ENCODE measurements at places on chromosomes 12 and 14.

GRCh38 chr12:82366197-82366596 lies 7.9 kb downstream of the METTL25 start:
- no peak for DNase-seq

DNA sequence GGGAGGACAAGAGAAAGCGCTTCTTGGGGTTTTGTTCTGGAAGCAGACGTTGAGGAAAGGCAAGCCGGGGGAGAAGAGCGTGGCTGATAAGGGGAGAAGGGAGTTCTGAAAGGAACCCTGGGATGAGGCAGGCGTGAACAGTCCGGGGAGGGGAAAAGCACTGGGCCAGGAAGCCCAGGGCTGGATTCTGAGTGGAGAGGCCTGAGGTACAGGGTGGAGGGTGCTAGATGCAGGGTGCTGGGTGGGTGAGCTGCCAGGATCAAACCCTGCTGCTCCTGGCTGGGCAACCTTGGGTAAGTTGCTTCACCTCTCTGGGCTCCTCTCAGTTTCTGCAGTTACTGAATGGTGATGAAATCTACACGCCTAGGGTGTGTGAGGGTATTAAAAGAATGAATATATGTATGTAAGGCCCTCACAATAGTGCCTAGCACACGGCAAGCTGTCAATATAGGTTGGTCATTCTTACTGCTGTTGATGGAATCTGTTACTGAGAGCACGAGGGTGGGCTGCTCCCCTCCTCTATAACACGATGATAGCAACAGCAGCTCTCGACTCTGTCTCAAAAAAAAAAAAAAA lies 138.5 kb downstream of the RBM19 start:
- no peak for DNase-seq

GRCh38 chr12:16385782-16386646 lies 38.6 kb downstream of the MGST1 start:
- no peak for DNase-seq

- no peak for DNase-seq
Observed at GRCh38 chr12:85527192-85527591, 247.2 kb downstream of the ALX1 start.

GRCh38 chr12:54504550-54504949 lies 7.0 kb downstream of the NCKAP1L start:
- no peak for DNase-seq

- DNase-seq: no peak
Observed at GRCh38 chr12:125652681-125653080, 587.4 kb downstream of the AACS start.

- DNase-seq: no peak
Observed at GRCh38 chr12:52903855-52904508, 894 bp downstream of the KRT8 start.

- no peak for DNase-seq
Observed at GRCh38 chr14:52987514-52987913, 36.7 kb upstream of the FERMT2 start.

- DNase-seq: no peak
Observed at GRCh38 chr14:51873221-51873893, 12.9 kb downstream of the GNG2 start.

DNA sequence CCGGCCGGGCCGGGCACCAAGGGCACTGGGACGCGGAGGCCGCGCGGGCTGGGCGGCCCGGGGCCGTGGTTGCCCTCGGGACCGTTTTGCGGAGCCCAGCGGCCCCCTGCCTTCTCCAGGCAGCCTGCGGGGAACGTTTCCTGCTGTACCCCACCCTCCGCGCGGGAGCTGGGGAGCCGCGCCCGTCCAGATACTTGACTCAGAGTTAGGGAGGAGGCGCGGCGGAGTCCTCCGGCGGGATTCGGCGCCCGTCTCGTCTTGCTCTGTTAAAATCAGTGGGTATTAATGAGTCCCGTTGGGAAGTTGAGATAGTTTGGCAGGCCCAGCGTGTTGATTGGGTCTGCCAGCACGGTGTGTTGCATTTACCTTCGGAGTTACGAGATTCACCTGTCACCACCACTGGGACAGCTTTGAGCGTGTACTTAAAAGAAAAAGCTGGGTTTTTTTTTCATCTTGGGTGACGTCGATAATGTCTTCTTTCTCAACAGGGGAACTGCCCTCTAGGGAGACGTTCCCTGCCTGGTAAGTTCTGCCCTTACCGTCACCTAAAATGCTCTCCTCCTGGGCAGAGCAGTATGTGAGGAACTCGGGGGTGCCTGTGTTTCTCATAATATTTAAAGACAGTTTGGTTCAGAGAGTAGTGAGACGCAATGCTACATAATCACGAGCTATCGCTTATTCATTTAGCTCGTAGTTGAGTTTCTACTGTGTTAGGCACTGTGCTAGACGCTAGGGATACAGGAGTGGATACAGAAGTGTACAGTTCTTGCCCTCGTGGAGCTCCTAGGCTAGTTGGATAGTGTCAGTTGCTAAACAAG lies 596 bp downstream of the DLST start:
- DNase-seq: no peak

- DNase-seq: no peak
Observed at GRCh38 chr14:51095854-51096823, 1.2 kb upstream of the TRIM9 start.

DNA sequence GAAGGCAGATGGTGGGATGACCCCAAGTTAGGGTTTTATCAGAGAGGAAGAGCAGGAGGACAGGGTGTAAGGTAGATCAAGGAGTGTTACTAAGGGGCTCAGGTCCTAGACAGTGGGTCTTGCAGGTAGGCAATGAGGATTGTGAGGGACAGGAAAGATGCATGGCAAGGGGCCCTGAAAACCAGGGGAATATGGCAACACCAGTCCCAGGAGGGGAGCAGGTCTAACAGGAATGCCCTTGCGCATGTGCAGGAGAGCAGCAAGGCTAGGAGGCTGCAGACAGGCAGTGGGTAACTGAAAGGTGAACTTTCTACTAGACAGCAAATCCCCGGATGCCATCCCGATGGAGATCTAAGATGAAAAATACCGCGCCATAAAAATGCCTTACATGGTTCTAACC lies 211.3 kb downstream of the ALG10 start:
- no peak for DNase-seq

DNA sequence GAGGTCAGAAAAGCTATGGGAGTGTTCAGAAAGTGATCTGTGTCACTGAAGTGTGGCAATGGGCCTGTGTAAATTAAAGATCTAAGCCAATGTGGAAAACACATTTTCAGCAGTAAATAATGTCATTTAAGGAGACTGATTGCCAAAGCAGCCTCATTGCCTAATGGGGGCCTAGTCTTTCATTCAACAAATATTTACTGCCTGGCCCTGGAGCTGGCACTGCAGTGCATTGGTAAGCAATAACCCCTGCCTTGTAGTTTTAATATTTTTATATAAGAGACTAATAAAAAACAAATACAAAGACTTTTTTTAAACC lies 326.6 kb downstream of the BTG1 start:
- no peak for DNase-seq

DNA sequence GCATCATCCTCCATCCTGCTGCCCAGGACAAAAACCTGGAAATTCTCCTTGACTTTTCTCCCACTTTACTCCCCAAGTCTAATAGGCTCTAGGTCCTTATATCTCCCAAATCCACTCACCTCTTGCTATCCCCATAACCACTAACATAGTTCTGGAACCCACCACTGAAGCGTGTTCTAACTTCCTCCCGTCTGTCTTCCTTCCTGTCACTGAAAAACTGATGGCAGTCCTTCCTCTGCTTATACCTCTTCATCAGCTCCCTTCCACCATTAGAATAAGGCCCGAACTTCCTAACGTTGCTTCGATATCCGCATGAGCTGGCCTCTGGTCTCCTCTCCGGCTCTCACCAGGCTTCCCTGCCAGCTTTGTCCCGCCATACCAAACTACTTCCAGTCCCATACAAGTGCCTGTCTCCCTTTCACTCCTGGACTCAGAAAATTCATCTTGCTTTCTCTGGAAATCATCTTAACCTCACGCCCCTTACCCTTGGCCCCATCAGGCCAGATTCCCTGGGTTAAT lies 63.0 kb upstream of the BCL2L14 start:
- DNase-seq: no peak

DNA sequence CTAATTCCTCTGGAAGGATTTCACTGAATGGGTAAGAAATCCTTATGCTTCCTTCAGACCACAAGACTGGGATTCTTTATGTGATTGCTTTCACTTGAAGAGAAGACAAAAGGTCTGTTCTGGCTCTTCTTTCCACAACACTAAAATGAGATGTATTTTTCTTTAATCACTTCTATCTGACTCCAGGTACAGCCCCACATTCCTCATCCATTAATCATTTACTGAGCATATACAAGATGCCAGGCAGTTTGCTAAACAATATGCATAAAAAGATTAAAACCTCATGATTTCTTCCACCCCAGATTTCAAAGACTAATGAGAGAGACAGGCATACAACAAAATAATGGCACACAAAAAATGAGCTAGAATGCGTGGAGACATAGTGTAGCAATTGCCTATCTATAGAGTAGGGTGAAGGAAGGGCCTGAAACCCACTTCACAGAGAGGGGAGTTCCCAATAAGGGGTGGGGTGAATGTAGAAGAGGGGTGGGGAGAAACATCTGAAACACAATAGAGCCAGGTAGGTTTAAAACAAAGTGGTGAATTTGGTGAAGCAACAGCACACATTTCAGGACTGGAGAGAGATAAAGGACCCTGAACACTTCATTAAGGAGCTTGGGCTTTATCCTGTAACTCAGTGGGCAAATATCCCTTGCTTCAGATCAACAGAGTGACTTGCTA lies 65.1 kb upstream of the PRB2 start:
- DNase-seq: no peak

- DNase-seq: no peak
Observed at GRCh38 chr14:75860561-75861160, 121.1 kb downstream of the TGFB3 start.

GRCh38 chr12:12870465-12870864 lies 20.9 kb upstream of the GPRC5A start:
- no peak for DNase-seq

- DNase-seq: no peak
Observed at GRCh38 chr12:123948796-123949769, 23.5 kb downstream of the CCDC92 start.

GRCh38 chr14:77036484-77037214 lies 8.1 kb upstream of the IRF2BPL start:
- no peak for DNase-seq

GRCh38 chr12:11653215-11653753 lies 3.8 kb downstream of the ETV6 start:
- no peak for DNase-seq

- DNase-seq: no peak
Observed at GRCh38 chr14:65101631-65102440, 481 bp downstream of the MAX start.

- DNase-seq: no peak
Observed at GRCh38 chr12:53965281-53966084, 7.4 kb upstream of the HOXC11 start.

DNA sequence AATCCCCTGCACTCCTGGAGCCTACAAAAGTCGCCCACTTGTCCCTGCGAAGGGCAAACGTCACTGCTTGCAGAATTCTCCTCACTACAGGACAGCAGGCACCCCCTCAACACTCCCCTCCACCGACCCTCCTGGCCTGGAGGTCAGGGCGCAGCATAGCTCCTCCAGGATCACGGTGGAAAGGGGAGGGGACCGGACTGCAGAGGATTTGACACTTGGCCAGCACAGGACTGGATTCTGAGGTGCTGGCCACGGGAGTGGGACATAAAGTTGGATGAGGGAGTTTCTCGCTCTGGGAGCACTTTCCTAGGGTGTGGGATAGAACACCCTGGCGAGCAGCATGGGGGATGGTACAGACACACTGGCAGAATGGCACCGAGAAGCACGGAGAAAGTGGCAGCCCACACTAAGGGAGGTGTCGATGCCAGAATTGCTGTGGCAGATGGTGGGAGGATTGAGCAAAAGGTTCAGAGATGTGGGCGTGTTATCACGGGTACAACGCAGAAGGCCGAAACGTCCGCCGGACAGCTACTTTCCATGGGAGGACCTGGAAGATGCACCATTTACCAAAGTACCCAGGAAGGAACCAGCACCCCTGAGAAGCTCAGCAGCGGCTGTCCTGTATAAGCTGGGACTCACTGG lies 51.4 kb upstream of the DIO3 start:
- DNase-seq: no peak

- DNase-seq: no peak
Observed at GRCh38 chr12:12436831-12437345, 80.0 kb downstream of the BORCS5 start.

DNA sequence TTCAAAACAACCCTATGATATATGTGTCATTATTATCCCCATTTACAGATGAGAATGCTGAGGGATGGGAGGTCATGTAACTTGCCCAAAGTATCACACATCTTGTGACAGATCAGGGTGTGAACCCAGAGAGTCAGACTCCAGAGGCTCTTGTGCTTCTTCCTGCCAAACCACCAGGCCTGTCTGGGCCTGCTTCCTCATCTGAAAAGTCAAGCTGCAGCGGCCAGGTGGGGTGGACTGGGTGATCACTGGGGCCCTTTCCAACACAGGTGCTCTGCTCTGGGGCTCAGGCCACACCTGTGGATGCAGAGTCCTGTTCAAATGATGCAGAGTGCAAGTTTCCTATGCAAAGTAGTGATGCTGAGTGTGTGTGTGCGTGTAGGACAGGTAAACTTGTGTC lies 26.7 kb downstream of the TSPAN11 start:
- no peak for DNase-seq

DNA sequence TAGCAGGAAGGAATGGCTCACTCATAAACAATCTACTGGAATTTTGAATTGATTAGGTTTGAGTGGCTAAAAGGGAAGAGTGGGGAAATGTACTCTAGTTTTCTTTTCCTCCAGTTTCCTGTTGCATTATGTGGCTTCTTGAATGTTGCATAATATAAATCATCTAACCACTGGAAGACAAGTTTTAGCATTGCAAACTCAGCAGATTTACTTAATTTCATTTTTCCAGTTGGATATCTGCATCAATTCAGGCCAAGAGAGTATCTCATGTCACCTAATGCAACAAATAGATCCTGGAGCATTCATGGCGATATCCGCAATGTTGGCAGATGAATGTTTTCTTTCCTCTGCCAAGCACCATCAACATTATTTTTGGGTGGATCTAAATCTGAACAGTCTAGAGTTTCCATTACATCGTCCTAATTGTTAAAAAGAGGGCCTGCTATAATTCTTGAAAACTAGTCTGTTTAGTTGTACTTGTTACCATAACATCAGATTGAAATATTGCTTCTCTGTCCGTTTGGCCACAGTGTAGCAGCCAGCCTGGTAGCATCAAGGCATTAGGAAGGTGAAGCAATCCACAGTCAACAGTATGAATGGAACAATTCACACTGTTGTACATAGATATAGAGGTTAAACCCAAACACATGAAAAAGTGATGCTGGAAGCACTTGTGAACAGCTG lies 544.2 kb downstream of the ETNK1 start:
- DNase-seq: no peak

- no peak for DNase-seq
Observed at GRCh38 chr12:131642101-131642540, 68.8 kb upstream of the SFSWAP start.

GRCh38 chr14:37081218-37081617 lies 91.2 kb downstream of the SLC25A21 start:
- DNase-seq: no peak

- peak; percentile 25 for DNase-seq
Observed at GRCh38 chr12:26113853-26114719, 10.8 kb downstream of the BHLHE41 start.

DNA sequence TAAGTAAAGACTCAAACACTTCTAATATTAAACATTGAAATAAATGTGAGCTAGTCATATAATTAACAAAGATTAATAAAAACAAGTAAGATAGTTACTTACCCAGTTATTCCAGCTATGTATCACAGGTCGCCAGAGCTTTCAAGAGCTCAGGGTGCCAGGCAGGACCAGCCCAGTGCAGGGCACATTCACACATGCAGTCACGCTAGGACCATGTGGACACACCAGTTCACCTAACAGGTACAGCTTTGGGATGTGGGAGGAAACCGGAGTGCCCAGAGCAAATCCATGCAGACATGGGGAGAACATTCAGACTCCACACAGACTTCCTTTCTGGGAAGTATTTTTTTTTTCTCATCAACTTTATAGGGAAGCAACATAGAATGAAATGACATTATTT lies 39.3 kb upstream of the KCNA1 start:
- DNase-seq: no peak
